Omental fat pad (tissue), 4 donors: ENCODE measurements at places on chromosomes 11 and 22. TPM values are rescaled to one million over a fixed set of nuclear protein-coding genes. Genes with fewer than 3 reads are reported as not detected.

DNA sequence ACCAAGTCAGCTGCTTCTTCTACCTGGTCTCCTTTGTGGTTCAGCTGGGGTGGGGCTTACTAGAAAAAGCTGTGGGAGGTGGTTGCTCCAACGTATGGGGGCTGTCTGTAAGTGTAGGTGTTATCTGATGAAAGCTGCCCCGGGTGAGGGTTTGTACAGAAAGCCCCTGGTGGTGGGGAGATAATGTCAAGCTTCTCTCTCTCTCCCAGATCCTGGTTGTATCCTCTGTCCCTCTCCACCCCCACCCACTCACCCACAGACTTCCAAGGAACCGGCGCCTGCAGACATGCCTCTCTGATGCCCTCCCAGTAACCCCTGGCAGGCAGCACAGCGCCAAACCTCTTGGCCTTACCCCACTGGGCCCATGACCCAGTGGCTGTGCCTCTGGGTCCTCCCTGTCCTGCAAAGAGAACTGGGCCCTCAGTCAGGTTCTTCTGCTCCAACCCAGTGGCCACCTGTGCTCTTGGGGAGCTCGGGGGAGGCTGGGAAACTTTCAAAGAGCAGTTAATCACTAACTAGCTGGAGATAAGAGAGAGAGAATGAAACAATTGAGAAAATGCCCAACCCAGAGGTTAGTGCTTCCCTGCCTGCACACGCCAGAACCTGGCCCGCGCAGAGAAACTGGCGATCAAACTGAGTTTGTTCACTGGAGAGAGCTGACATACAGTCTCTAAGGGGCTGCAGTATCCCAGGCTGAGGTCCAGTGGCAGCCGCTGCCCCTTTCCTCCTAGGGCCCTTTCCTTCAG, 20.4 kb upstream of the EHF start:
- DNase-seq, result no peak

The OR51B2 gene
- not detected for total RNA-seq

The RNF121 gene
- 19.2 TPM for total RNA-seq

DNA sequence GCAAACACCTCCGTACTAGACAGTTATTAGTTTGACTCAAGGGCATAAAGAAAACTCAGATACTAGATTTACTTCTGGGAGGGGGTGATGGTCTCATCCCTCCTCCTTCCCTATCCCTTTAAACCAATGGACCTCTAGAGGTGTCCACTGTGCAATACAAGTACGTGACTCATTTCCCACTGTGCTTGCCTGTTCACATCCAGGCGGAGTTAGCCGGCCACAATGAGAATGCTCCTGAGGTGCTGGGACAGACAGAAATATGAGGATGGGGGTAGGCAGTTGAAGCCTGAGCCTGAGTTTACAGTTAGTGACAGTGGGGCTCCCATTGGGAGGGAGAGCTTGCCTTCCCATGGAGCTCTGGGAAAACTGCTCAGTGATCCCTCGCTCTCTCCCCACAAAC, 8.4 kb upstream of the PMM1 start:
- DNase-seq, result no peak

The LARGE2 gene
- total RNA-seq, result 0.24 TPM

- DNase-seq, result no peak
Observed at GRCh38 chr22:35882211-35883030, 146.2 kb downstream of the RBFOX2 start.

GRCh38 chr22:19488884-19489843, 9.4 kb downstream of the CDC45 start:
- DNase-seq, result no peak

The TRIM68 gene
- 7.0 TPM for total RNA-seq

DNA sequence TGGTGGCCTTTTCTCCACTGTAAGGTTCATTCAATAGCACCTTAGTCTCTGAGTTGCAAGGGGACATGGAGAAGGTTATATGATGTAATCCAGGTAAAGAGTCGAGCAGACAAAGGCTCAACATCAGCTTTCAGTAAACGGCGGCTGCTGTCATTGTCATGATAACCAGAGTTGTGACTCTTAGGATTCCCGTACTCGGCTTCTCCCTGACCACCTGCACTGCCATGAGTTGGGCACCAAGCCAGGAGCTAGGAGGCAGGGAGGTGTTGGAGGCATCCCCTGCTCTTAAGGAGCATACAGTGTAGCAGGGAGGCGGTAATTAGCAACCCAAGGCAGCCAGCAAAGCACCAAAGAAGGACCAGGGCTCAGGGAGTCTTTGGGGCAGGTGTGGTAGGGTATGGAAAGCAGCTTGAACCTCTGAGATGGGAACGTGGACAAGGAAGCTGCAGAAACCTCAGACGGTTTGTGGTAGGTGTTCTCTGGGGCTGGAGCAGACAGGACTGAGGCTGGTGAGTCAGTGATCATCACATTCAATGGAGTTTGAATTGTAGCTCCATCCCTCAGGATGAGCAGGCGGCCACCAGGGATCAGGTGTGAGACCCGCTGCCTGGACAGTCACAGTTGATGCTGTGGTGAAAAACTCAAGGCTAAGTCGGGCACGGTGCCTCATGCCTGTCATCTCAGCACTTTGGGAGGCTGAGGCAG, 31.7 kb downstream of the LIF start:
- no peak for DNase-seq

DNA sequence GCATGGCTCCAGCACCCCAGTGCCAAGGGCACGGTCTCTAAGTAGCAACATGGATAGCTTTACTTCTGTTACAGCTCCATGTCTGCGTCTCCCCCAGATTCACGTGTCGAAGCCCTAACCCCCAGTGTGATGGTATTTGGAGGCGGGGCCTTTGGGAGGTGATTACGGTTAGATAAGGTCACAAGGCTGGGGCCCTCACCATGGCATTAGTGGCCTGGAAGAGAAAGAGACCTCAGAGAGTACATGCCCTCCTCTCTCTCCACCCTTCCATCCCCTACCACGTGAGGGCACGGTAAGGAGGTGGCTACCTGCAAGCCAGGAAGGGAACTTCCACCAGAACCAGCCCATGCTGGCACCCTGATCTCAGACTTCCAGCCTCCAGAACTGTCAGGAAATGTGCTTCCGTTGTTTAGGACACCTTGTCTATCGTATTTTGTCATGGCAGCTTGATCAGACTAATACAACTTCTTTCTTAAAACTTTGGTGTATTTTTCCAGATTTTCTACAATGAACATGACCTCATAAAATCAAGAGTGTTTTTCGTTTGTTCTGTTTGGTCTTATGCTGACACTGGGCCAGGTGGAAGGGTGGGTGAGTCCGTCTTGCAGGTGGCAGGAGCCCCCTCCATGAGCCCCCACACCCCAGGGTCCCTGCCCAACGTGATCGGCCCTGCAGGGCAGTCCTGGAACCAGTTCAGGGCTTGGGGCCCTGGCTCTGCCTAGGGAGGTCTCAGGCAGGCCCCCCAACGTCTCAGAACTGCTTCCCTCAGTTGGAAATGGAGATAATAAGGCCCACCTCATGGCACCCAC, 10.7 kb downstream of the RTN4R start:
- no peak for DNase-seq

- DNase-seq, result no peak
Observed at GRCh38 chr11:110832539-110832938, 120.3 kb upstream of the ARHGAP20 start.

- no peak for DNase-seq
Observed at GRCh38 chr22:28873183-28873963, 10.0 kb upstream of the ZNRF3 start.

DNA sequence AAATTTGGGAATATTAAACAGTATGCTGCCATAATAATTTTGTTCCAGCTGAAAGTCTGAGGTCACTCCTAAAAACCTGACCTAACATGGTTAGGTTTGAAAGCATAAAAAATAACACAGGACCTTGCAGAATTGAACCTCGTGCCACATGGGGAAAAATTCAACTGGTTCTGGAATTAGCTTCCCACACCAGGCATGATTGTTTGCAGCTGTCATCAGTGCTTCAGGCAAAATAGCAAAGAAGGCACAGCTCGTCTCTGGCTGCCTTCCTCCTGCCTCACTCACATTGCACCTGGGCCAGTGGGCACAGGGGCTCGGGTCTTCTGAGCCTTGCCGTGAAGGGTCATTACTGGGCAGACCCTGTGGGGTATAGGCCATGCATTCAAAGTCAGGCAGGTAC, 153.8 kb upstream of the ARHGAP20 start:
- DNase-seq, result no peak

GRCh38 chr11:78684377-78684776, 109.7 kb upstream of the NARS2 start:
- no peak for DNase-seq

DNA sequence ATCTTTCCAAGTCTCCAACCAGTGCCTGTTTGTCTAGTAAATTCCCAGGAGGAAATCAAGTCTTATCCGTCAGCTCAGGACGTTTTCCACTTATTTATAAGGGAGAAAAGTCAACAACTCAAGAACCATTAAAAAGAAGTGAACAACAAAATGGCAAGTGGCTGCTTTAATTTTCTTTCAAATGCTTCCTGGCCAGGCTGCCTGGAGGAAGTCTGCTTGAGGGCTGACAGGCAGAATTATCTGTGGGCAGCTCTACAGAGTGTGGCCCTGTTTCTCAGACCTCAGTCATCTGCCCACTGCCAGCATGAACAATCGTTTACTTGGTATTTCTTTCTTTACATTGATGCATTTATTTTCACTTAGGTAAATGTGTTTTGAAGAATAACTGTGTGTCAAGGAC, 281.9 kb upstream of the ISX start:
- DNase-seq, result no peak

GRCh38 chr11:221539-221938, 14.0 kb downstream of the RIC8A start:
- no peak for DNase-seq

DNA sequence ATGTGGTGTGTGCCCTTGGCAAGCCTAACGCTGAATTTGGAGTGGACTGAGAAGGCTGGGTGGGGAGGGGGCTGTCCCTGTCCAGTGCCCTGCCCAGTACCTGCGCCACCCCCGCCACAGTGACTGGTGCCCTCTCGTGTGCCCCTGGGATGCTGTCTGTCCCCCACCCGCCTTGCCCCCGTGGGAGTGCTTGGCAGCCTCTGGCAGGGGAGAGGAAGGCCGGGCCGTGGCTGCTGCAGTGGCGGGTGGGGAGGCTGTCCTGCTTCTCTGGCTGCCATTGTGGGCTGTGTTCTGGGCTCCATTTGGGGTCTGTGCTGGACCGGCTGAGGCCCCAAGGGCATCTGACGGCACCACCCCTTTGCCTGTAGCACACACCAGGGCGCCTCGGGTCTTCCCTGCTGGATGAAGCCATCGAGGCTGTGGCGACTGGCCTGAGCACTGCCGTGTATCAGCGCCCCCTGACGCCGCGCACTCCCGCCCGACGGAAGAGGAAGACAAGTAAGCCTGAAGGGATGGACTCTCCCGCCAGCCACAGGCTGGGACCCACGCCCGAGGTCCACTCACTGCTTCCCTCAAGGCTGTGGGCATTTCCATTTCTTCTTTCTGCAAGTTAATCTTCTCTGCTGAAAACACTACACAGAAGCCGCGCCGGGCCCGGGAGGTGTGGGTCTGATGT, 17.6 kb downstream of the IRF7 start:
- no peak for DNase-seq

The RAB39A gene
- total RNA-seq, result 1.9 TPM

DNA sequence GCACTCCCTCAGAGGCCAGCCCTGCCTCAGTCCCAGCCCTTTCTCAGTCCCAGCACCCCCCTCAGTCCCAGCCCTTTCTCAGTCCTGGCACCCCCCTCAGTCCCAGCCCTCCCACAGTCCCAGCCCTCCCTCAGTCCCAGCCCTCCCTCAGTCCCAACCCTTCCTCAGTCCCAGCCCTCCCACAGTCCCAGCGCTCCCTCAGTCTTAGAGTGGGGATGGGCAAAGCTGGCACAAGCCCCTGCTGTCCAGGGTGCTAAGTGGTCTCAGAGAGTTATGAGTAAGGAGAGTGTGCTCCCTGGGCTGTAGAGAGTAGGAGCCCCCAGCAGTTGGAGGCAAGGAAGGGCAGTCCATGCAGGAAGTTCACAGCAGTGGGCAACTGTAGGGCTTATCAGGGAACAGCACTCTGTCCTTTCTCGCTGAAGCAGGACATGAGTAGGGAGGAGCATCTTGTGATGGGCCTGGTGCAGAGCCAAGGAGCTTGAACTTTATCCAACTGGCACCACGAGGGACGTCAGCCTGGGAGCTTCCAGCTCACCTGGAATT, 51.4 kb upstream of the CRYBB3 start:
- no peak for DNase-seq

The POGLUT3 gene
- 23.2 TPM for total RNA-seq

GRCh38 chr11:100994966-100995365, 134.6 kb downstream of the PGR start:
- DNase-seq, result no peak

GRCh38 chr11:1759151-1759850, 4.4 kb downstream of the CTSD start:
- DNase-seq, result no peak

DNA sequence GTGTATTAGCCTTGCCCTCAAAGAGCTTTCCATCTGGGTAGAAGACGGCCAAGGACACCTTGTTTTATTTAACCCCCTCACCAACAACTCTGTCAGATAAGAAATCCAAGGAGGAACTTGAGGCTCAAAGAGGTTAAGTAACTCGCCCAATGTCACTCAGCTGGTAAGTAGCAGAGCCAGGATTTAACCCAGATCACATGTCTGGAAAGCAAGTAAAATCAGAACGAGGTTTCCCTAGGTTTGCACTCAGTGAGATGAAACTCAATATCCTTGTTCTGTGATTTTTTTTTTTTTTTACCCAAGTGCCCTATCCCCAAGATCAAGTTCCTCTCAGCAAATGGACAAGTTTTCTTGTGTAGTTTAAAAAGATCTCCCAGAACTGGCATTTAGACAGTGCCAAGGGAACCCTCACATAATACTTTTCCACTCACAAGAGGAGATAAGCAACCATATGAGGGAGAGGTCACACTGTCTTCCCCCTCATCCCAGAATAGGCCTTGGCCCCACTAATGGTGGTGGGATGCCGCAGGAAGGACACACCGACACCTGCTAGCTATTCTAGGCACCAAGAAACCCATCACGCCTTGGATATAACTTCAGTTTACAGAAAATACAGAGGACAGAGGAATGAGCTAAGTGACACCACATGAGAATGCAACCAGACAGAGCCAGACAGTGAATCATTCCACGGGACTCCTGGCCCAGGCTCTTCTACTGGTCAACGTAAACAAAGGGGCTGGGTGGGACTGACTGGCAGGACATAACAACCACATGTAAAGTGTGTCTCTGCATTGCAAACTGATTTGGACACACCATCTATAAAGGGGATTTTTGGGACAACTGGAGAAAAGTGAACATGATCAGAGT, 8.6 kb upstream of the ARAP1 start:
- DNase-seq, result no peak

The APOBEC3H gene
- total RNA-seq, result 0.63 TPM

DNA sequence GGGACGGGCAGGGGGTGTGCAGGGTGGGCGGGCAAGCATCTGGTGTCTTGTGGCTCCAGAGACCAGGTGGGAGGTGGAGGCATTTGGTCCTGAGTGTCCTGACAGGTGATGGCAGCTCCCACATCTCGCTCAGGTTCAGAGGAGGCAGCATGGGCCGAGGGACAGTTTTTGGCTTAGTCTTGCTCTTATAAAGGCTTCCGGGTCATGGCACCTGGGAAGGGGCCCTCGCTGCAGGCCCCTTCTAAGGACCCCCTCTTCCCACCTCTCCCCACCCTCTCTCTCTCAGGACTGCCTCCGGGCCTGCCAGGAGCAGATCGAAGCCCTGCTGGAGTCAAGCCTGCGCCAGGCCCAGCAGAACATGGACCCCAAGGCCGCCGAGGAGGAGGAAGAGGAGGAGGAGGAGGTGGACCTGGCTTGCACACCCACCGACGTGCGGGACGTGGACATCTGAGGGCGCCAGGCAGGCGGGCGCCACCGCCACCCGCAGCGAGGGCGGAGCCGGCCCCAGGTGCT, 9.9 kb downstream of the CCND1 start:
- DNase-seq, result no peak

The MISFA gene
- total RNA-seq, result 0.36 TPM

The SYNGR1 gene
- total RNA-seq, result 9.4 TPM
